ENCODE measurements at places on chromosomes 12 and 14.

DNA sequence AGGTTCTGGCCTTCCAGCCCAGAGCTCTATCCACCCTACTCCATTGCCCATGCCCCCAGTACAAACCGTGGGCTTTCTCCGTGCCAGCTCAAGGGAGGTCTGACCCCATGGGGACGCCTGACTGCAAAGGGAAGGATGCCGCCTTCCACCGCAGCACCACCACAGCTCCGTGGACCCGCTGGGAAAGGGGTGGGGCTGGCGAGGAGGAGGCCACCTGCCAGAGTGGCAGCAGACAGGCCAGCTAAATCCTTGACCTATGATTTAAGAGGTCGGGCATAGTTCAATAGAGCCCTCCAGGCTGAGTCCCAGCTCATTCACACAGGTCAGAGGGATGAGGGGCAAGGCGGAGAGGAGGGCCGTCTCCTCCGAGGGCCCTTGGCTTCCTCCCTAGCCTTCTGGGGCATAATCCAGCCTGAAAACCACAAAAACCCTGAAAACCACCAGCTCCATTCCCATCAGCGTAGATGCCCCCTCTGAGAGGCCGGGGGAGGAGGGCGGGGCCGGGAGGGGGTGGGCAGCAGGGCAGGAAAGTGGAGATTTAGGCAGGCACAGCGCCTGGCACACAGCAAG is 14.9 kb upstream of the FIGNL2 start:
- no peak for DNase-seq

GRCh38 chr12:124744659-124745464 is 118.8 kb downstream of the SCARB1 start:
- peak; percentile 56 for DNase-seq

DNA sequence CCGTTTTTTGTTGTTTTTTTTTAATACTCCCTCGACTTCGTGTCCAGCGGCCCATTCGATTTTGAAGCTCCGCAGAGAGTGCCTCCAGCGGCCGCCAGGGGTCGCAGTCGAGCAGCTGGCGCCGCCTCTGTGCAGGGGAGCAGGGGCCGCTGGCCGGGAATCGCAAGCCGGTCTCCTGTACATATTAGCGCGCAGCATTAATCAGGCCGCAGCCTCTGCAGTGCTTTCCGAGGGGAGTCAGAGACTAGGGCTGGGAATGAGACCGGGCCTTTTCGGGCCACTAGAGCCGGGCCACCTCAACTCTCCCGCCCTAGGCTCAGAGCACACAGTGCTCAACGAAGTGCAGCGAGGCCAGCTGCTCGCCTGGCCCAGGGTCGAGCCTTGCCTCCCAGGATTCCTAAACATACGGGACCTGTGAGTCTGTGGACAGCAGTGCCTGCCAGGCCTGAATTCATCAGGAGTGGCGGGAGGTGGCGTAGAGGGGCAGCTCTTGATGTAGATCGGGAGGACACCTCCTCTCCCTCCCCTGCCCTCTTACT is 81.8 kb downstream of the EMP1 start:
- peak; percentile 48 for DNase-seq

GRCh38 chr12:130212384-130212989 is 50.2 kb downstream of the FZD10 start:
- no peak for DNase-seq

DNA sequence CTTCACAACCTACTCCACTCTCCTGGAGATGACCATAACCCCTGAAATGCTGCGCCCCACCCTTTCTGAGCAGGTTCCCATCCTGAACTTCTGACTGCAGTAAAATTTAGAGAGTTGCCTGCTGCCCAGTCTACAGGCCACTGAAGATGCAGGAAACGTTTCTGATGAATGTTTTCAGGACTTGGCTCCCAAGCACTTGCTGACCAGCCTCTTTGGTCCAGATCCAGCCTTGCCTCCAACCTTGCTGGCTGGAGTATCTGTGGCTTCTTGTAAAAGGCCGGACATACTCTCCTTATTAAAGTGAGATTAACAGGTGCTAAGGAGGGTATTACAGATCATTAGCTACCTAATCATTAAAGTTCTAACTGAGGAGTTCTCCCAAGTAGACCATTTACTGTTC is 70.3 kb upstream of the STXBP6 start:
- DNase-seq = no peak

All from GM18507 (cell line).